PC-9 (cell line): ENCODE measurements at places on chromosomes 2 and 18. TPM values are rescaled to one million over a fixed set of nuclear protein-coding genes. Genes with fewer than 3 reads are reported as not detected.

- H3K4me3 ChIP-seq: no peak overlapping the region
- no peak for DNase-seq
- H3K27ac ChIP-seq: no peak overlapping the region
- no peaks in the 10 kb centered on the region for H3K4me1 ChIP-seq
These were observed 370.7 kb upstream of the LRATD1 start for GRCh38 chr2:14261771-14262170.

DNA sequence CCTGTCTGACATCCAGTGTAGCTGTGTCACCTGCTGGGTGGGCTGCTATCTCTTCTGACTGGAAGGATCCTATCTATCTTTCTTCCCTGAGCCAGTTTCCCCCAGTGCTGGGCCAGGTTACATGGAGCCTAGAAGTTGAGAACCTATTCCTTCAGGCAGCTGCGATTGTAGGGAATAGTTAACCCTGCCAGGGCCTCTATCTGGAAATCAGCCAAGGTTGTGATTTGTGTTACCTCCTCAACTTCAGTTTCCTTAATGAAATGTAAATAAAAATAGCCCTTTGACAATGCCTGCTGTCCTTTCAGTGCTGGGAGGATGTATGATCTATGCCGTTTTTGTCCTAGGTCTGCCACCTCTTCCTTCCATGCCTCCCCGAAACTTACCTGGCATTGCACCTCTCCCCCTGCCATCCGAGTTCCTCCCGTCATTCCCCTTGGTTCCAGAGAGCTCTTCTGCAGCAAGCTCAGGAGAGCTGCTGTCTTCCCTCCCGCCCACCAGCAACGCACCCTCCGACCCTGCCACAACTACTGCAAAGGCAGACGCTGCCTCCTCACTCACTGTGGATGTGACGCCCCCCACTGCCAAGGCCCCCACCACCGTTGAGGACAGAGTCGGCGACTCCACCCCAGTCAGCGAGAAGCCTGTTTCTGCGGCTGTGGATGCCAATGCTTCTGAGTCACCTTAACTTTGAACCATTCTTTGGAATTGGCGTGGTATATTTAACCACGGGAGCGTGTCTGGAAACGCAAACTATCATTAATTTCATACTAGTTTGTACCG lies 36.6 kb downstream of the GORASP2 start:
- no peaks in the 10 kb centered on the region for H3K4me1 ChIP-seq
- peaks cover 41% of the 10 kb centered on the region for H3K36me3 ChIP-seq
- no peaks in the 10 kb centered on the region for H3K27me3 ChIP-seq
- no peak overlapping the region for H3K27ac ChIP-seq
- H3K4me3 ChIP-seq: no peak overlapping the region

- no peaks in the 10 kb centered on the region for H3K27me3 ChIP-seq
- DNase-seq: no peak
- H3K27ac ChIP-seq: no peak overlapping the region
- H3K4me1 ChIP-seq: no peaks in the 10 kb centered on the region
- no peaks in the 10 kb centered on the region for H3K36me3 ChIP-seq
- no peak overlapping the region for H3K4me3 ChIP-seq
These were observed 161.5 kb upstream of the KCNJ3 start for GRCh38 chr2:154537024-154537423.

GRCh38 chr2:225381609-225382008 lies 17.9 kb upstream of the NYAP2 start:
- H3K27ac ChIP-seq: no peak overlapping the region
- no peaks in the 10 kb centered on the region for H3K27me3 ChIP-seq
- DNase-seq: no peak
- H3K36me3 ChIP-seq: no peaks in the 10 kb centered on the region
- H3K4me1 ChIP-seq: no peaks in the 10 kb centered on the region
- no peak overlapping the region for H3K4me3 ChIP-seq

DNA sequence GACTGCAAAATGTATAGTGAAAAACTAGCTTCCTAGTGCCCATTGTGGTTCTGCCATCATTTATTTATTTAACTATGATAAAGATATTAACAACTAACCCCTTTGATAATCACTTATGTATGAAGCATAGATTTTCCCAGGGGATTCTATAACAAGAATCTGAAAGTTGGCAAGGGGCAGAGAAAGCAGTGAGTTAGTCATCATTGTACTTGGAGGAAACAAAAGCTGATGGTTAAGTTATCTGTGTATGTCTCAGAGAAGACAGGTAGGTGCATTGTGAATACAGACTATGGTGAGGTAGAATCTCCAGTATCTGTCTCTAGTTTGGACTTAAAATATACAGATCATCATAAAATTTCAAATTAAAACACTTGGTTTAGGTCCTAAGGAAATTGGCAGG lies 2159.1 kb upstream of the CELF4 start:
- no peaks in the 10 kb centered on the region for H3K27me3 ChIP-seq
- no peak for DNase-seq
- H3K36me3 ChIP-seq: no peaks in the 10 kb centered on the region
- H3K27ac ChIP-seq: no peak overlapping the region

DNA sequence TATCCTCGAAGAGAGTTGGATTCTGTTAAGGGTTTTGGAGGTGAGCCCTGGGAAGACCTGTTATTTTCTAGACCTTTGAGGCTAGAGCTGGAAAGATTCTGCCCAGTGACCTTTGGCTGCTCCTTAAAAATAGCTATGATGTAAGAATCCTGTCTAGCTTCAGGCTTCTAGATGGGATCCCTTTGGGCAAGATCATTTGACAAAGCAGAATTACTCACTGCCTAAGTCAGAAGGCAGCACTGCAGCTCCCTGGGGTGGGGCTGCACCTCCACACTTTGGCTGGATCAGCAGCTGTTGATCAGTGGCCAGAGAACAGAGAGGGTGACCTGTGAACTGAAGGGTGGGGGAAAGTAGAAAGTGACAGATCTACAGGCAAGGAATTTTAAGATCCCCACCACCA lies 103.8 kb downstream of the ASAP2 start:
- peak overlapping the region; percentile 74 for H3K27ac ChIP-seq
- no peaks in the 10 kb centered on the region for H3K27me3 ChIP-seq
- H3K4me3 ChIP-seq: 0 out of 2 replicates have a peak overlapping the region, but pooled peaks have one; percentile 1
- H3K36me3 ChIP-seq: peaks cover 5% of the 10 kb centered on the region; the same call in 1 of the 2 replicates

DNA sequence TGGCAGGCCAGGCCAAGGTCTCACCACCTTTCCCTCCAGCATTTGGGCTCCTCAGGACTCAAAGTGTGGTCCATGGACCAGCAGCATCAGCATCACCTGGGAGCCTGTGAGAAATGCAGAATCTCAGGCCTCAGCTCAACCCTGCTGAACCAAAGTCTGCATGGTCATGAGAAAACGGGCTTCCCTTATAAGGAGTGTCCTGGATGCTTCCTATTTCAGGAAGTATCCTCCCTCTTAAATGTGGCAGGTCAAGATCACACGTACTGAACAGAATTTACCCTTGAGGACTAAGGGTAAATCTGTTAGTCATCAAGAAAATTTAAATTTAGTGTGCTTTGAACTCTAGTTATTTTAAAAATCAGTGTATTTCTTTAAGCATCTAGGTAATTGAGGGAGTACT lies 11.8 kb downstream of the CD8A start:
- DNase-seq: no peak
- no peak overlapping the region for H3K4me3 ChIP-seq
- H3K27ac ChIP-seq: no peak overlapping the region
- H3K4me1 ChIP-seq: no peaks in the 10 kb centered on the region

GRCh38 chr18:1015777-1016176 lies 111.1 kb downstream of the ADCYAP1 start:
- no peaks in the 10 kb centered on the region for H3K27me3 ChIP-seq
- no peak for DNase-seq
- H3K4me3 ChIP-seq: no peak overlapping the region
- no peaks in the 10 kb centered on the region for H3K36me3 ChIP-seq
- H3K27ac ChIP-seq: no peak overlapping the region

- H3K27ac ChIP-seq: no peak overlapping the region
- H3K4me3 ChIP-seq: no peak overlapping the region
- no peaks in the 10 kb centered on the region for H3K36me3 ChIP-seq
- no peaks in the 10 kb centered on the region for H3K4me1 ChIP-seq
- H3K27me3 ChIP-seq: no peaks in the 10 kb centered on the region
These were observed 496.6 kb downstream of the PTPRM start for GRCh38 chr18:8063733-8064132.

- no peaks in the 10 kb centered on the region for H3K36me3 ChIP-seq
- no peak overlapping the region for H3K27ac ChIP-seq
- DNase-seq: no peak
- no peak overlapping the region for H3K4me3 ChIP-seq
- H3K4me1 ChIP-seq: no peaks in the 10 kb centered on the region
These were observed 16.5 kb upstream of the KLHL23 start for GRCh38 chr2:169716938-169717690.

DNA sequence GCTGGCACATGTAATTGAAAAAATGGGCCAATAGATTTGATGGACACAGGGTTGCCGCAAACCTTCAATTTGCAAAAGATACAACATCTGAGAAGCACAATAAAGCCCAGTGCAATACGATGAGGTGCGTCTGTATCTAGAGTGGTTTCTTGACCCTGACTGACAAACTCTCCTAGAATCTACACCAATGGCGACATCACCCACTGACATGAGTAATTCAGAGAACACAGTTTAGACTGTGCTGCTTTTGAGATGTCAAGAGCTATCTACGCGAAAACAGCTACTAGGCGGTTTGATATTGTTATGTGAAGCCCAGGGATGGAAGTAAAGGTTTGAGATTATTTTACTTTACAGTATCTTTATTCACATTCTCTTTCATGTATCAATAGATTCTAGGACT lies 104.9 kb downstream of the EIPR1 start:
- no peaks in the 10 kb centered on the region; the same call in 1 of the 2 replicates for H3K36me3 ChIP-seq
- no peak for DNase-seq
- H3K27ac ChIP-seq: no peak overlapping the region
- H3K27me3 ChIP-seq: no peaks in the 10 kb centered on the region

- no peak for DNase-seq
- H3K4me3 ChIP-seq: no peak overlapping the region
- H3K4me1 ChIP-seq: peaks cover 34% of the 10 kb centered on the region
- H3K27ac ChIP-seq: no peak overlapping the region
These were observed 50.7 kb upstream of the B3GNT7 start for GRCh38 chr2:231344851-231345250.

GMCL1 gene
- total RNA-seq: 15.1 and 17.4 TPM in 2 replicates

COL4A4 gene
- total RNA-seq: 5.6 and 6.0 TPM in 2 replicates

PROKR1 gene
- not detected in 2 replicates for total RNA-seq

OTOS gene
- not detected in 2 replicates for total RNA-seq

UPP2 gene
- not detected in 2 replicates for total RNA-seq

ZNF521 gene
- total RNA-seq: not detected in 2 replicates

PLCL1 gene
- total RNA-seq: not detected in 2 replicates

NYAP2 gene
- 0.30 and 0.65 TPM in 2 replicates for total RNA-seq

APLF gene
- 3.9 and 4.5 TPM in 2 replicates for total RNA-seq

KLHL30 gene
- 0.80 and 1.2 TPM in 2 replicates for total RNA-seq
